Liver (tissue), 10 donors: ENCODE measurements at places on chromosomes 1 and 21.

GRCh38 chr1:66556161-66556611 lies 22.2 kb downstream of the SGIP1 start:
- no peak for DNase-seq

- DNase-seq: no peak
These were observed 932.9 kb downstream of the ADGRL2 start for GRCh38 chr1:82733645-82734044.

GRCh38 chr1:211518330-211519289 lies 26.6 kb upstream of the RD3 start:
- no peak for DNase-seq

DNA sequence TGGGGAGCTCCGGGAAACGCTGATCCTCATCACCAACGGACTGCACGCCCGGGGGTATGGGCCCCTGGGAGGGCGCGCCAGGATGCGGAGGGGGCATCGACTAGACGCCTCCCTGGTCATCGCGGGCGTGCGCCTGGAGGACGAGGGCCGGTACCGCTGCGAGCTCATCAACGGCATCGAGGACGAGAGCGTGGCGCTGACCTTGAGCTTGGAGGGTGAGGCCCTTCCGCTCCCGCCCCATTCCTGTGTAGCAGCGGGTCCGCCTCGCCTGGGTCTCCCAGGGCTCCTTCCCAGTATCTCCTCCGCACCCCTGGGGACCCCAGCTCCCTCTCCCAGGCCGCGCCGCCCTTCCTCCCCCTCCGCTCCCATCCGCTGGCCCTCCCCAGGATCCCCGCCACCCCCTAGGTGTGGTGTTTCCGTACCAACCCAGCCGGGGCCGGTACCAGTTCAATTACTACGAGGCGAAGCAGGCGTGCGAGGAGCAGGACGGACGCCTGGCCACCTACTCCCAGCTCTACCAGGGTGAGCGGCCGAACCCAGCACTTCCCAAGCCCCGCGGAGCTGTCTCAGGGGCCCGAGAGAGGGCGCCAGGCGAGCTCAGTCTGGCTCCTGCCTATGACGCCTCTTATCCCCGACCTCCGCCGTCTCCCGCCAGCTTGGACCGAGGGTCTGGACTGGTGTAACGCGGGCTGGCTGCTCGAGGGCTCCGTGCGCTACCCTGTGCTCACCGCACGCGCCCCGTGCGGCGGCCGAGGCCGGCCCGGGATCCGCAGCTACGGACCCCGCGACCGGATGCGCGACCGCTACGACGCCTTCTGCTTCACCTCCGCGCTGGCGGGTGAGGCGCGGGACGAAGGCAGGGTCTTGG lies 5.0 kb downstream of the HAPLN2 start:
- no peak for DNase-seq
